ENCODE measurements at places on chromosomes 2 and 18.

DNA sequence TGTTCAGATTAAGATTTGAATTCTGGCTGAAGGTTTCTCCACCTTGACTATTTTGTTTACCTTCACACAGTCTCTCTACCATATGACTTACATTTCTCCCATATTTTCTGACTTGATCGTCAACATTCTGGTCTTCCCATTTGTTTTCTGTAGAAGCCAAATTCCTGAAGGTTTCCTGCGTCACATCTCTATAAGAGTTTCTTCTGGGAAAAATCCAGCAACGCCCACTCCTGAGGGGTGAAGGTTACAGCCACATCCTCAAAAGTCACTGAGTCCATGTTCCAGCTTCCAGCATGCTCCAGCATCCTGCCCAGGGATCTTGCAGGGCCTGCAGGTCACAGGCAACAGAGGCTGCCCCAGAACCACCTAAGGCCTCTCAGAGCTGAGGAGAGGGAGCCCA, 47.5 kb downstream of the NBEAL1 start:
- no peak for DNase-seq

DNA sequence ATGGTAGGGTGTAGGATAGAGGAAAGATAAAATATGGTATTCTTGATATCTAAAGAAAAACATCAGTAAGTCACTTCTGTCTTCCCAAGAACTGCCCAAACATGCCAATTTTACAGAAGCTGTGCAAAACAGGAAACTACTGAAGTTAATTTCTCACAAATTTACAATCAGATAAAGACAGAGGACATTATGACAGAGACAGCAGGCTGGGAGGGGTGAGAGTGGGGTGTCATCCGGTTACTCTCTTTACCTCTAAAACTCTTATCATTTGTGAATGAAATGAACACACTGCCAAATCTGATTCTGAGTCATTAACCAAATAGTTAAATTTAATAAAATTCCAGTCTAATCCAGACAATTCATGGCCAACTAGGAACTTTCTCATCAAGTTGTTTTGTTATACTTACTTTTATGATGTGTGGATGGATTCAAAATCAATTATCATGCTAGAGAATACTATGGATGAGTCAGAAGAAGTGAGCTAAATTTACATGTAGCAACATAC, 323.2 kb upstream of the MEX3C start:
- no peak for DNase-seq

GRCh38 chr2:104932243-104932642, 78.3 kb downstream of the POU3F3 start:
- DNase-seq, result no peak

- DNase-seq, result no peak
Measured at GRCh38 chr2:109066917-109067597, 61.9 kb upstream of the SH3RF3 start.

DNA sequence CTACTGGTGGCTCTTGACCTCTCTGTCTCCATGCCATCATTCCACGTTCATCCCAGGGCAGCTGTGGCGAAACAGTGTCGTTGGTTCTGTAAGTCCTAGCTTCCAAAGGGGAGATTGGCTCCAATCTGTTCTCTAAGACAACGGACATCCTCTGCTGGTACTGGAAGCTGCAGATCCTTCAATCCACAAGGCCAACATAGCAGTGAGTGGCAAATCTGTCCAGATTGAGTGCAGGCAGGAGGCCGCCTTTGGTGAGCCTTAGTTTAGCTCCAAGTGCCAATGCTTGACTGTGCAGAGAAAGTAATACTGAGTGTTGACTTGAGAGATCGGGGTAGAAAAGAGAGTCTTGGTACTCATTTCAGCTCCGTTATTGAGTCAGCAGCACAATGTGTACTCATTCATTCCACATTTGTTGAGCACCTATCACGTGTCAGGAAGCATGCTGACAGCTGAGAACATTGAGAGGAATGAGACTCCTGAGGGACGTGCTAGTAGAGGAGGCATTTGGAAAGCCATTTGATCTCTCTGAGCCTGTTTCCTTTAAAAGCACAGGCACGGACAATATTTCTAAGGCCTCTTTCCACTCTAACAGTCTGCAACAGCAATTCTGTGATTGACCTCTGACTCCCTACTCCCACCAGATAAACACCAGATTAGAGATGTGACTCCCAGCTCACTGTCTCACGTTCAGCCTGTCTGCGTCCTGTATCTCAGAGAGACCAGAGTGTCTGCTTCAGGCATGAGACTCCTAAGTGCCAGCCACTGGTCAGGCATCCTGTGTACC, 306.0 kb downstream of the CLIP4 start:
- peak; percentile 28 for DNase-seq

- no peak for DNase-seq
Measured at GRCh38 chr2:23564615-23564960, 179.6 kb downstream of the KLHL29 start.

DNA sequence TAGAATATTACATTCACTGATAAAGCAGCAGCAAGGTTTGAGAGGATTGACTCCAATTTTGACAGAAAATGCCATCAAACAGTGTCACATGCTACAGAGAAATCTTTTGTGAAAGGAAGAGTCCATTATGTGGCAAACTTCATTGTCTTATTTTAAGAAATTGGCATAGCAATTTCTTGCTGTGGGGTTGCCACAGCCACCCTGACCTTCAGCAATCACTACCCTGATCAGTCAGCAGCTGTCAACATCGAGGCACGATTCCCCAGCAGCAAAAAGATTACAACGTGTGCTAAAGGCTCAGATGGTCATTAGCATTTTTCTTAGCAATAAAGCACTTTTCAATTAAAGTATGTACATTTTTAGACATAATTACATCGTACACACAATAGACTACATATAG, 74.7 kb downstream of the PRKCE start:
- no peak for DNase-seq

DNA sequence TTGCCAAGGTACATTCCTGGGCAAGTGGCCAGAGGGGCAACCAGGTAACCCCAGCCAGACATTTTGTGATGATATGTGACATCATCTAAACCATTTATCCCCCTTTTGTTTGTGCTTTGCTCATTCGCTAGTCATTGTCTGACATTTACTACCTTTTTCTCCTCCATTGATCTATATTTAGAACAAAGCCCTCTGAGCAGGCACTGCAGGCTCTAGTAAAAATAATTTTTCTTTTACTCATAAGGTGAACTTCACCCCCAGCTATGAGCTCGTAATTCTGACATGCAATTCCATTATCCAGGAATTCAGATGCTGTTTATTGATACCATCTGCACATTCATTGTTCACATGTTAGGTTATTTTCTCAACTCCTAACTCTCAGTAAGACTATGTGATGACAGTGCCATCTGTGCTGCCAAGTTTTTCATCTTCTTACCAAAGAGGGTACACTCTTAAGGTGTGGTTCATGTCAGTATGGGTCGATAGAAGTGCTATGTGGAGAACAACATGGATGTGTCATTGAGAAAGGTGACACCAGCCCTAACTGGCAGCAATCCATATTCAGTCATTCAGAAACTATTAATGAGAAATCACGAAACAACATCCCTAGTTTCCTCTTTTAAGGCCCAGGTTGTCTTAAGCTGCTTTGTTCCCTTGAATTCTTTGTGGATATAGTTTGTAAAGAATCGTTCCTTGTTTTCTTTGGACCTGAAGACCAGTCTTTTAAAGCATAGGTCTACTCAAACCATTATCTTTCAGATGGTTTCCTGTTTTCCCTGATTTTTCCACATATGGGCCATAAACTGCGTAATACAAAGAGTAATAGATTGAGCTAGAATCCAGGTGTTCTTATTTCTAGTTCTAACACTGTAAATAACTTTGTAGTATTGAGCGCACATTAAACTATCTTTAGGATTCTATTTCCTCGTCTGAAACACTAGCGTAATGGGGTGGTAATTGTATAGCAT, 978.1 kb upstream of the CDH2 start:
- peak; percentile 85 for DNase-seq

- DNase-seq, result no peak
Measured at GRCh38 chr2:172100080-172100934, 2.4 kb downstream of the DLX2 start.

- DNase-seq, result peak; percentile 75
Measured at GRCh38 chr2:127695491-127696472, 5.5 kb upstream of the SFT2D3 start.

- DNase-seq, result no peak
Measured at GRCh38 chr2:113964436-113964835, 74.5 kb downstream of the ACTR3 start.
